ENCODE measurements at places on chromosomes 4 and X.

GRCh38 chrX:131734621-131735020 lies 190.7 kb downstream of the OR13H1 start:
- no peak for DNase-seq

- DNase-seq = no peak
Observed at GRCh38 chrX:114267142-114267541, 316.7 kb upstream of the HTR2C start.

DNA sequence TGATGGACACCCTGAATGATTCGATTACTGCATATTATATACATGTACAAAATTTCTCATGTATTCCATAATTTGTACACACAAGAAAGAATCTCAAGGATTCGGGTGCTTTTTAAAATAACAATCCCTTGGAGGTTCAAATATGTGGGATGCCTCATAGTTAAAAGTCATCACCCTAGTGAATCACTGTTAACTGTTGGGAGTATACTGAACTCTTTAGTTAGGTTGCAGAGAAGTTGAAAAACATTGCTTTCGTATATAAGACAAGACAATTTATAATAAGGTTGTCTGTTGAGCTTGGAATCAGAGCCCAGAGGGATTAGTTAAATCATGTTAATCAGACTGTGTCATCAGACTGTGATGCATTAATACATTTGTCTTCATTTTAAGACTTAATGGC lies 15.6 kb downstream of the DCK start:
- no peak for DNase-seq

DNA sequence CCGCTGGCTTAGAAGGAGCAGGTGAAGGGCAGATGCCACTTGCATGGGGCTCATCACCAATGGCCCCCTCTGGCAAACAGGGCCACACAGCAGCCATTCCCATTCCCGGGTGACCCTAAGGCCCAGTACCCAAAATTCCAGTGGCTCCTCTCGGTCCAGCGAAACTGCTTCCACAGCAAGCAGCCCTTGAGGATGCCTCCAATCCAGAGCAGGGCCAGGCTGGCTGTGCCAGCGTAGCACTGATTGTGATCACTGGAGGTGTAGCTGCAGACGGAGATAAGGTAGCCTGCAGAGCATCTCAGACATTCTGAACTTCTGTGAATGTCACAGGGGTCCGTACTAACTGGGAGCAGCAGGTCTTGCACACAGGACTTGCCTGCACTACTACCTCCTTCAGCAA lies 27.3 kb downstream of the ACSL1 start:
- no peak for DNase-seq

DNA sequence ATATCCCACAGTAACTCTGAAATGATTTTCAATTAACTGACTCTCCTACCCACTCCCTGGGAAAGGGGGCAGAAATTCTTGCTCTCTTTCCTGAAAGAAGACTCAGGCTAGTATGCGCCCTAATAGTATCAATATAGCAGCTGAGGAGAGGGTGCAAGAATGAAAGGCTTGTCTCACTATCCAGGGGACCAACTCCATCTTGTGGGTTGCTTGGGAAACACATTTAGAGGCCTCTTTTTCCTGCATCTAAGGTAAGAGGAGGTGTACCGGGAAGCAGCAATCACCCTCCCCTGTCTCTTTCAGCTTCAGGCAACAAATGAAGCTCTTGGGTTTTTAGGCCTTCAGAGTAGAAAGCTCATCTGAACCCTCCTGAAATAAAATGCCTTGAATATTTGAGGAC lies 11.3 kb downstream of the TMEM255A start:
- no peak for DNase-seq

GRCh38 chrX:118495061-118495921 lies at the start of gene DOCK11:
Gene DOCK11 (plus strand): TSS chrX:118495815. CDS start chrX:118495972, 157 bp downstream.
- DNase-seq = peak; percentile 42

GRCh38 chr4:153074936-153075630 lies 129.2 kb upstream of the TRIM2 start:
- no peak for DNase-seq

GRCh38 chrX:136387951-136388502 lies 87.3 kb downstream of the ADGRG4 start:
- no peak for DNase-seq

DNA sequence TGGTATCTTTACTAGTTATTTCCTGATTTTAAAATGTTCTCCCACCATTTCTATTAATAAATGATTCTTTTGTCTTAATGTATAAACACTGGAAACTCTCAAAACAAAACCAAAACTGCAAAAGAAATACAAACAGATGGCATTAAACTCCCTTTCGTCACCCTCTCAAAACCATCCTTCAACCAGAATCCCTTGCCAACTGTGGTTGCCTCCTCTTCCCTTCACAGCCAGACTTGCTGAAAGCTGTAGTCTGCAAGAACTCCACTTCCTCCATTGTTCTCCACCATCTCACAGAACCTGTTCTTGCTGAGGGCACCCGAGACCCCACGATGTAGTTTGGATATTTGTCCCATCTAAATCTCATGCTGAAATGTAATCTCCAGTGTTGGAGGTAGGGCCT lies 96.5 kb downstream of the WWC2 start:
- DNase-seq = no peak

GRCh38 chr4:127249066-127249766 lies 383.5 kb upstream of the INTU start:
- no peak for DNase-seq

DNA sequence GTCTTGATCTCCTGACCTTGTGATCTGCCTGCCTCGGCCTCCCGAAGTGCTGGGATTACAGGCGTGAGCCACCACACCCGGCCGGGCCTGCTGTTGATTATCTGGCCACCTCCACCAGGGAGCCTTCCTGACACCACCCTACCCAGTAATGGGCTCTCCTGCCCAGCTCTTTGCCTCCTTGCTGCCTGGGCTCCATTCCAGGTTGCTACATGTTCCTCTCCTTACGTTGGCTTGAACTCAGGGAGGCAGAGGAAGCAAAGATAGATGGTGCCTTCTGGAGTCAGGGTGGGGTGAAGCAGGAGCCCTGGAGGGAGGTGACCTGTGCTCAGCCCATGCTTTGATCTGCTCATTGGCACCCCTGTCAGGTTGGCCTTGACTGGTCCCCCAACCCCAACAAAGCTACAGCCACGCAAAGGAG lies 26.3 kb downstream of the FLNA start:
- no peak for DNase-seq

GRCh38 chr4:69707807-69708206 lies 52.6 kb downstream of the SULT1B1 start:
- DNase-seq = no peak

GRCh38 chrX:15350329-15350996 lies 15.1 kb upstream of the PIGA start:
- DNase-seq = no peak

DNA sequence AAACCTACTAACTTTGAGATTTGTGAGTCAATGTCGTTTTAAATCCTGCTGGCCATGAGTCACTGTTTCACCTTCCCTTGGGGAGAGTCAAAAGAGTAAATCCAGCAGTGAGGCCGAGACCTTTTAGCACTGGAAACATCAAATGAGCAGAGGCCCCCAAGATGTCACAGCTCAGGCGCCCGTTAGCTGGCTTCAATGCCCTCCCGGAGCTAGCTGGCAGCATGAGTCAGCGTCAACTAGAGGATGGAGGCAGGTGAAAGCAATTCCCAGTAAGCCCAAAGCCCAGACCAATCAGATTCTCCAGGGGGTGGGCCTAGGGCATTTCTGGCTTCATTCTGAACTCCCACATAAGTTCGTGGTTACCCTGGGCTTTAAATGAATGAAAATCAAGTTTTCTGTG lies 170.9 kb downstream of the CLCN4 start:
- DNase-seq = no peak

DNA sequence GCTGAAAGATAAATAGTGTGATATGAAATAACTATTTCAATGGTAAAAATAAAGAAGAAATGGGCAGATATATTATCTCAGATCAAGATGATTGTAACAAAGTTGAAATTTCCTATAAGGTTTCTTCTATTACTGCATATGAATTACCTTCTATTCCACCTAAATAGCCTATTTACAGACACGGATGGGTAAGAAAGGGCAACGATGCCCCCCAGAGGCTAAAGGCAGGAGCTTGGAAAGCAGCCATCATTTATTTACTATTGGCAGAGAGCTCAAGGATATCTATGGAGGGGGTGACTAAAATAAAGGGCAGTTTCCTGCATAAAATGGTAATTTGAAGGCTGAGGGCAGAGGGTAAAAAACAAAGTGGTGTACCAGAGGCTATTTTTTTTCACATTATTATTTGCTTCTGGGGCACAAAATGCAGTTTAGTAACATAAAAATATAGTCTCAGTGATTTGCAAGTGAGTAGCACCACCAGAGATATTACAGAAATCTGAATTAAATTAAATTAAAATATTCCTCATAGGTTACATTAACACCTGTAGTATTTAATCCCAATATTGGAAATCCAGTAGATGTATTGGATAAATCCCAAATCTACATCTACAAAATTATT lies 123.1 kb downstream of the BTC start:
- no peak for DNase-seq

DNA sequence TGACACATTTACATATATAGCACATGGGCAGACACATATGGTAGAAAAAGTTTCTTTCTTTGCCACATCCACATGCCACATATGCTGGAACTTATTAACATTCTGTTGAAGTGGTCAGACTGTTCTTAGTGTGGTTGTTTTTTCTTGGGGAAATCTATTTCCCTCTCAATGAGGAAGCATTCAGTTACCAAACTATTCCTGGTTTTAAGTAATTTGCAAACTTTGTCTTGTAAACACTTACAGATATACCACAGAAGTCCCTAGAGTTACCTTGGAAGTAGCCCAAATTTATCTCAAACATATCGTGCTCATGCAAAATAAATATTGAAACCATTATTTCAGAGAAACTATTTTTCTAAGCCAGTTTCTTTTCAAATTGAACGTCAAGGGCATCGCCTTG lies 625.5 kb upstream of the INTU start:
- no peak for DNase-seq

GRCh38 chr4:86942185-86942666 lies 7.4 kb downstream of the AFF1 start:
- no peak for DNase-seq

DNA sequence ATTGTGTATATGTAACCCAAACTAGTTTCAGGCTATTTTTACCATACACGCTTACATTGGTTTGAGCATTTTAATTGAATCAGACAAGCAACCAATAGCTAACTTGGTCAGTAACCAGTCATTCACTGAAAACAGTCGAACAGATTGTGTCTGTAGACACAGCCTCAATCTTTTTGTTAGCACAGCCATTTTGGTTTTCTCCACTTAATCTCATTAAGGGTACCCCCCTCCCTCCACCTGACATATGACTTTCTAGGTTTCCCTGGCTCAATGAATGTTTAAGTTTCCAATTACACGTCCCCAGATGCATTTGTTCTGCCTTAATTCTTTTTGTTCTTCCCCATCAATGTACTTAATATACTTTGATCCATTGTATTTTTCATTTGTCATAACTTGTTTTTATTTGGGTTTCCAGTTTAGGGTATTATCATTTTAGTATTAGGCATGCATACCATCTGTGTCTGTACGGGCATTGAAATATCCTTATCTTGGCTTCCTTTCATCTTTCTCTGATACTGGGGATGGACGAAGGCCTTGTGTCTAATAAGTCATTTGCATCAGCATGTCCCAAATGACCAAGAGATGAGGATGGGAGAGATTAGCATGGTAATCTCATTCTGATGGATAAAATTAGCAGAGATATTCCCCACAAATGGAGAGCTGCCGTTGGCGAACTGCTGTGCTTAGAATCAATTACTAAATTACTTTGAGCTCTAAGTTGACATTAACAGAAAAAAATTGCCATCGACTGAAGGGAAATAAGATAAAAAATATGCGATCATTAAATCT lies 35.9 kb upstream of the PHOX2B start:
- DNase-seq = no peak

GRCh38 chrX:40177117-40177430 lies 79.3 kb upstream of the BCOR start:
- no peak for DNase-seq

GRCh38 chr4:109683621-109684253 lies 19.5 kb downstream of the CASP6 start:
- DNase-seq = no peak

- no peak for DNase-seq
Observed at GRCh38 chrX:11172415-11172814, 61.3 kb downstream of the HCCS start.
